ENCODE measurements at places on chromosomes 3 and 15.

DNA sequence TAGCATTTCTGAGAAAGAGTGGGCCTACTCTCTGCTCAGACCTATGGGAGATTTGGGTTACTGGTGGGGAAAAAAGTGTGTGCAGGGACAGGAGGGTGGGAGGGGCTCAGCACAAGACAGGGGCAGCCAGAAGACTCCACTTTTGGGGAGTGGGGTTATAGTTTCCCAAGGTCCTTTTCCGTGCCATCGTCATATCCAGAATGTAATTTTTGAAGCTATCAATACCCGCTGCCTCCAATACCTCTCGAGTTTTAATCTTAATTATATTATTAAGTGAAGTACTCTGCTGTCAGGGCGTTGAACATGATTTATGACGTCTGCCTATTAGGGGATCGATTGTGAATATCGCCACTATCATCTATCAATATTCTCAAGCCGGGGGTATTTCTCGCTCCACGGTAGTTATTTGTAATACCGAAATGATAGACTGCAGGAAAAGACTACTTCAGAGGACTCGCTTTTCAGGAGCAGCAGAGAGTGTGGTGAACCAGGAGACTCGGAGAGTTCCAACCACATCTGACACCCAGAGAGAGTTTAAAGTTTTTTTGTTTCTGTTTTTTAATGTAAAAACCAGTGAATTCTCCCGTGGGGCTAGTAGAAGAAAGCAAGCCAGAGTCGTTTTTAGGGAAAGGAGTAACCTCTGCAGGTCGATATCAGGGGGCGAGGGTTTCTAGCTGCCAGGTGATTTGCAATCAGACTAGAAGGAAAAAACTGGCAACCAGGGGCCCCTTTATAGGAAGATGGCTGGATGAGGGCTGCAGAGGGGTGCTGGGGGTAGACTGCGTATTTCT lies 20.6 kb downstream of the NR2F2 start:
- peak overlapping the region; percentile 20 for H3K4me3 ChIP-seq
- peak overlapping the region; percentile 79 for H3K27ac ChIP-seq
- H3K36me3 ChIP-seq: peaks cover 9% of the 10 kb centered on the region
- H3K4me1 ChIP-seq: peaks cover 13% of the 10 kb centered on the region
- no peak for DNase-seq
- H3K27me3 ChIP-seq: no peaks in the 10 kb centered on the region

DNA sequence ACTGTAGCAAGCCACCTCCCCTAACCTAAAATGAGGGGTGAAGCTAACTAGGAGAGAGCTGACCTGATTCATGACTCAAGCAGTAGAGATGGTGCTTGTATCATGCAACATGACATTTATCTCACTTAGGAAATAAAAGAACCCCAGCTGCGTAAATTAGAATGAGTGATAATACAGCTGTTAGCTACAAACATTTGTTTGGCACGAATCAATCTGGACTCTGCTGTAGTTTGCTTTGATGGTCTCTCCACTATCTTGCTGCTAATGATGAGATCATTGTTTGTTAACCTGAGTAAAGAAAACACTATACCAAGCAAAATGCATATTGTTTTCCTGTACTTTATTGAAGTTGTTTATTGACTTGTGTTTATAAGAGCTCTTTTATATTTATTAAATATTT lies 92.6 kb downstream of the ALDH1A2 start:
- H3K4me3 ChIP-seq: no peak overlapping the region
- H3K27ac ChIP-seq: no peak overlapping the region
- no peaks in the 10 kb centered on the region for H3K4me1 ChIP-seq
- H3K36me3 ChIP-seq: no peaks in the 10 kb centered on the region
- no peaks in the 10 kb centered on the region for H3K27me3 ChIP-seq

DNA sequence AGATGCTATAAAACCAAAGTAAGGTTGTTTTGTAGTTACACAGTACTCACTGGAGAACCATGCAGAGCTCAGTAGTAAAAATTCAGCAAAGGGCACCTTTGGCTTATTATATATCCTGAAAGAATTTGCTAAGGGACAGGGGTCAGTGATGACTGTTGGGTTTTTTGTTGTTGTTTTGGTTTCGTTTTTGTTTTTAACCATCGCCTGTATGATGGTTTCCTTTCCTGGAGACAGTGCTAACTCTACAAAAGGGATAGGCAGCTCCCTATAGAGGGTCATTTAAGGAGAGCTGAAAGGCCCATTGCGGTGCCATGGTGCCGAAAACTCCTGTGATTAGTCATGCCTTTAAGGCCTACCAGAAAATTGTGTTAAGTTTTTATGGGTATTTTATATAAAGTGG lies 118.2 kb upstream of the GOLIM4 start:
- DNase-seq: peak; percentile 2
- no peak overlapping the region for H3K27ac ChIP-seq
- H3K36me3 ChIP-seq: no peaks in the 10 kb centered on the region
- H3K4me3 ChIP-seq: peak overlapping the region; percentile 19
- H3K27me3 ChIP-seq: no peaks in the 10 kb centered on the region

DNA sequence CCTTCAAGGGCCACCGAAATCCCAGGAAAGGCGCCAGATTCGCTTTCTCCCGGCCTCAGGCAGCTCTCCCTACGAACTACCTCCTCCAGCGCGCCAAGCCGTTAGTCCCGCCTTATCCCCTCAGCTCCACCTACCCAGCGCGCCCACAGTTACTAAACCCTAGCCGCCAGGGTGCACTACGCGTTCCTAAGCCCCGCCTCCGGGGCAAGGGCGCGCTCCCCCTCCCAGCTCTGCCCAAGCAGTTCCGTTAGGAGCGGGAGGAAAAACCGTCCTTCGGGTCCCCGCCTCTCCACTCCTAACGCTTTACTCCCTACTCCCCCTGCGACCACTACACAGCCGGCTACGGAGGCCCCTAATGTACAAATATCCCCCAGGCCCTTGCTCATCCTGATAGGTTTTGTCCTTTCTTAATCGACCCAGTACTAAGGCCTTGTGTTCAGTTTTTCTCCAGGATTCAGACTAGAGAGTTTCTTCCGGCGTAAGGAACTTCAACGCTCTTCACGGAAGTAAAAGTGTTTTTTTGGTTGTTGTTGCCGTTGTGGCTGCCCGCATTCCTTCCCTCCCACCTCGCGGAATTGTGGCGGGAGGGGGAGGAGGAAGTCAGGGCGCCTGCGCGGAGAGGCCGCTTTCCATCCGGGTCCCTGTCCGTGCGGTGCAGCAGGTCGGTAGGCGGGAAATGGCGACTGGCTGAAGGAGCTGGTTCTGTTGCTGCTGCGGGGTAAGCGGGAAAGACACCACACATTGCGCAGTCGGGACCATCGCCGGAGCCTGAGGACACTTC lies at the start of gene CTDSPL2:
Gene CTDSPL2 (plus strand): TSS at position 655 of the 781 bp plus-strand sequence. CDS start 31,386 bp downstream, outside the sequence.
- H3K4me1 ChIP-seq: no peaks in the 10 kb centered on the region
- DNase-seq: peak; percentile 99
- H3K27me3 ChIP-seq: no peaks in the 10 kb centered on the region
- H3K4me3 ChIP-seq: peak within 1 kb of the TSS; percentile 99

DNA sequence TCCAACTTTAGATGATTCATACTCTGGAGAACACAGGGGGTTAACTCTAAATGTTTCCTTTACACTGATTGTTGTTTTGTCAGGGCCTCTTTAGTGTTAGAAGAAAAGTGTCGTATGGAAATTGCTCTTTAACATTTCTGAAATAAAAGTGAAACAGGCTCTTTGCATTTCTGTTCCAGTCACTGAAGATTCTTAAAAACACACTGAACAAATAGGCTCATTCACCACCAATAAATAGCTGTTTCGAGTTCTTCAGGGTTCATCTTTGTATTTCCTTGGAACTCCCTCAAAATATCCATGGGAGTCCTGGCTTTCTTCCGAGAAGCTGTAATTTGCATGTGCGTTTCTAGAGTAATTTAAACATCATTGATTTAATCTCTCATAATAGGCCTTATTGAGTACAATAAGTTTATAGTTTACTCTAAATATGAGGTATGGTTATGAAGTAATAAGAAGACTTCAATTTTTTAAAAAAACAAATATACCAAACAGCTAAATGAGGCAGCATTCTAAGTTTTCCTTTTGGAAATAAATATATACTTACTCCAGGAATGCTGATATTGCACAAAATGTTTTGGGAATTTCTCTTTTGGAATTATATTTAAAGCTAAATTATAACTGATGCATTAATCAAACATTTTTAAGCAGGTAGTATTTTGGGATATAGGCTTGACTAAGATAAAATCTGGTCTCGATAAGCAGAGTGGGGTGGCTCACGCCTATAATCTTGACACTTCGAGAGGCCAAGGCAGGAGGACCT lies 327.4 kb downstream of the EPHA3 start:
- H3K4me3 ChIP-seq: peak overlapping the region; percentile 13
- no peak overlapping the region for H3K27ac ChIP-seq

DNA sequence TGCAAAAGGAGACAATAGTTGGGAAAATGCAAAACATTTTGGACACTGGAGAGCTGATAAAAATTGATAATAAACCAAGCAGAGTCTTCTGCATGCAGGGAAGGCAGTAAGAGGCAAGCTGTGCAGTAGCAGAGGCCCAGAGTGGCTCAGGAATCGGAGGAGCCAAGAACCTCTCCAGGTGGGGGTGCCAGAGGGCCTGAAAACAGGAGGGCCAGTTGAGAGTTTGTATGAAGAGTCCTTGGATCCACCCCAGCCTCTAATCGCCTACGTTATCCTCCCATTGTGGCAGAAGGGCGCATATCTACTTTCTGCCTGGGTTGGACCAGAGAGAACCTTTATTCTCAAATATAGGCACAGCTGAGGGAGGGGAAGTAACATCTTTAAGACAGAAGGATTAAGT lies 48.9 kb upstream of the RBP1 start:
- no peaks in the 10 kb centered on the region for H3K27me3 ChIP-seq
- H3K36me3 ChIP-seq: no peaks in the 10 kb centered on the region
- no peak for DNase-seq
- no peak overlapping the region for H3K27ac ChIP-seq
- no peaks in the 10 kb centered on the region for H3K4me1 ChIP-seq

DNA sequence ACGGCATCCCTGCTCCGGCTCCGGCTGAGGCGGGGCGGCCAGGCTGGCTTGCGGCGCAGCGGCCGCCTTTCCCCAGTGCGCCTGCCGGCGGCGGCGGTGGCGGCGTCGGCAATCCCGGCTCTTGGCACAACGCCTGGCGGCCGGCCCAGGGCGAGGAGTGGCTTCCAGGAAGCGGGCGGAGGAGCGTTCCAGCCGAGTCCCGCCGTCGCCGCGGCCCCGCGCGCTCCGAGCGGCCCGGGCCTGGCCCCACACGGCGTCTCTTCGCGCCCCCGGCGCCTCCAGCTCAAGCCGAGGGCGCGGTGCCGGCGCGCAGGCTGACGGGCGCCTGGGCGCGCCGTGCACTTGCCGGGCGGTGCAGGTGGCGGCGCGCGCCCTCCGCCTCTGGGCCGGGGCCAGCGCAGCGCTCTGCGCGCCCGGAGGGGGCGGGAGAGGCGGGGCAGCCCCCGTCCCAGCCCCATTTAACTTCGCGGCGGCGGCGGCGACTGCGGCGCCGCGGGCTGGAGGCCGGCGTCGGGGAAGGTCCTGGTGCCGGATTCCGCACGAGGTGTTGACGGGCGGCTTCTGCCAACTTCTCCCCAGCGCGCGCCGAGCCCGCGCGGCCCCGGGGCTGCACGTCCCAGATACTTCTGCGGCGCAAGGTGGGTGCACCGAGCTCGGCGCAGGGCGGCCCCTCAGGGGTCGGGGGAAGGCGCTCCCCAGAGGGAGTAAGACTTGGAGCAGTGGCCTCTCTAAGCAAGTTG lies at the start of gene ADAMTSL3:
Gene ADAMTSL3 (plus strand): TSS at position 485 of the 740 bp plus-strand sequence. CDS start 1,639 bp downstream, outside the sequence.
- H3K27ac ChIP-seq: no peak within 1 kb of the TSS
- H3K27me3 ChIP-seq: peaks cover 28% of the 10 kb centered on the region
- H3K4me3 ChIP-seq: no peak within 1 kb of the TSS
- peak; percentile 51 for DNase-seq

- no peaks in the 10 kb centered on the region for H3K4me1 ChIP-seq
- DNase-seq: no peak
- no peaks in the 10 kb centered on the region for H3K27me3 ChIP-seq
- H3K4me3 ChIP-seq: no peak overlapping the region
Observed at GRCh38 chr3:115760716-115761115, 137.4 kb downstream of the GAP43 start.

GRCh38 chr15:28952666-28953491 lies 67.1 kb downstream of the APBA2 start:
- no peak for DNase-seq
- H3K4me3 ChIP-seq: no peak overlapping the region
- no peaks in the 10 kb centered on the region for H3K27me3 ChIP-seq
- no peak overlapping the region for H3K27ac ChIP-seq
- H3K36me3 ChIP-seq: no peaks in the 10 kb centered on the region
- H3K4me1 ChIP-seq: no peaks in the 10 kb centered on the region

- H3K36me3 ChIP-seq: no peaks in the 10 kb centered on the region
- no peak overlapping the region for H3K4me3 ChIP-seq
- H3K27ac ChIP-seq: no peak overlapping the region
- DNase-seq: peak; percentile 77
- H3K4me1 ChIP-seq: peaks cover 4% of the 10 kb centered on the region
Observed at GRCh38 chr3:183584246-183584913, 28.9 kb upstream of the KLHL6 start.

- H3K27ac ChIP-seq: peak overlapping the region; percentile 65
- no peaks in the 10 kb centered on the region for H3K36me3 ChIP-seq
- H3K27me3 ChIP-seq: no peaks in the 10 kb centered on the region
- H3K4me3 ChIP-seq: peak overlapping the region; percentile 13
- peak; percentile 71 for DNase-seq
Observed at GRCh38 chr15:89665449-89666181, 10.3 kb upstream of the KIF7 start.

GRCh38 chr15:60485365-60486055 lies 6.6 kb upstream of the ICE2 start:
- no peaks in the 10 kb centered on the region for H3K4me1 ChIP-seq
- no peak overlapping the region for H3K27ac ChIP-seq
- no peak for DNase-seq
- no peaks in the 10 kb centered on the region for H3K27me3 ChIP-seq
- no peak overlapping the region for H3K4me3 ChIP-seq
- no peaks in the 10 kb centered on the region for H3K36me3 ChIP-seq

DNA sequence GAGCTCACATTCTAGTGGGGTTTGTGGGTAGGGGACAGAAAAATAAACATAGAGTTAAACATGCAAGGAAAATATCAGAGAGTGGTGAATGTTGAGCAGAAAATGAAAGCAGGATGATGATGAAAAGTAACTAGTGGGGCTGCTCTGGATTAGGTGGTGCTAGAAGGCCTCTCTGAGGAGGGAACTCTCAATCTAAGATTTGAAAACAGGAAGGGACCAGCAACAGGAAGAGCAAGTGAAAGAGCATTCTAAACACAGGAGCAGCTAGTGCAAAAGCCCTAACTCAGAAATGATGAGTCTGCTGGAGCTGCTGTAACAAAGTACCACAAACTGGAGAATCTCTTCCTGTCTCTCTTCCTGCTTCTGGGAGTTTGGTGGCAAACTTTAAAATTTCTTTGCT lies 468.6 kb upstream of the AGTR1 start:
- no peaks in the 10 kb centered on the region for H3K27me3 ChIP-seq
- H3K36me3 ChIP-seq: no peaks in the 10 kb centered on the region
- no peaks in the 10 kb centered on the region for H3K4me1 ChIP-seq
- no peak overlapping the region for H3K27ac ChIP-seq

DNA sequence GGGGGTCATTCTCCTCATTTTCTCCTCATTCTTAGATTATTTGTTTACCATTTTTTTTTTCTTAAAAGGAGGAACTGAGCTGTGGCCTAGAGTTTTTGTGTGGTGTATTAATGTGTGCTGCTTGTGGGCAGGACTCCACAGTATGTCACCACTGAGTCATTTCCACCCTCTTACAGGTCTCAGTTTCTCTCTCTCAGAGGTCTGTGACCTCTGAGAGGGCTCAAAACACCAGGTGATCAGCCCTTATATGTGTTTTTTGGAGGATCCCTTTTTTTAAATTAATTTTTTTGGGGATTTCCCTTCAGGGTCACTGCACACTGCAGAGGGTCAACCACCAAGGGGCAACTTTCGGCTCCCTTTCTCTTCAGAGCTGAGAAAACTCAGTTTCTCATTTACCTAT lies 166.4 kb downstream of the SUCNR1 start:
- H3K4me1 ChIP-seq: no peaks in the 10 kb centered on the region
- no peaks in the 10 kb centered on the region for H3K36me3 ChIP-seq
- no peak overlapping the region for H3K4me3 ChIP-seq
- H3K27ac ChIP-seq: no peak overlapping the region

Data from fibroblast of lung (primary cell).